ENCODE measurements at places on chromosomes 5 and 9.

DNA sequence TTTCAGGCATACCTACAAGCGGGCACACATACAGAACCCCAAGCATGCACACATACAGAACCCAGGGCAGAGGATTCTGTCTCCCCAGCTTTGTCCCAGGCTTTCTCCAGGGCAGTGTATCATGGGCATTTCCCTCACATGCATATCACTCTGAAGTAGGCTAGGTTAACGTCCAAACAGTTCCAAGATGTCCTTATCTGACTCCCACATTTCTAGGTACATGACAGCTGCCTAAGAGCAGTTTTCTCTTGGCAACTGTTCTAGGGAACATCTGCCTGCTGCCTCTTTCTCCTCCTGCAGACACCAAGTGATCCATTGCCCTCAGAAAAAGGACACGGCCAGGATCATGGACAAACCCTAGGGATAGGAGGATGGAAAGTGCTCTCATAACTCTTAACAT, 84.9 kb upstream of the NR3C1 start:
- DNase-seq: no peak

GRCh38 chr5:20231040-20231439, 243.0 kb upstream of the CDH18 start:
- DNase-seq: no peak

DNA sequence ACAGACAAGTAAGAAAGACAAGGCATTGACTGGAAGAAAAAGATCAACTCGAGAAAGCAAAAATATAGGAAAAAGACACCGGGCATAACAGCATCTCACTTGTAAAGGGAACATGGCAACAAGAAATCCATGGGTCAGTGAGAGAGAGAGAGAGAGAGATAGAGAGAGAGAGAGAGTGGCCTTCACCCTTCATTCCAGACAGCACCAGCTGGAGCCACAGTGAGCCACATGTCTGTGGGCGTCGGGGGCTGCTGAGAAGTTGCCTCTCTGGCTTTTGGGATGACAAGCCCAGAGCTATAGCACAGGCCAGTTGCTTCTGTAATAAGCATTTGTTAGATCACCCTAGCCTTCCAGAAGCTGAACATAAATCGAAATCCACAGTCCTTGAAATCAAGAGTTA, 20.3 kb upstream of the ENC1 start:
- DNase-seq: no peak

GRCh38 chr5:152380415-152381123, 24.5 kb downstream of the NMUR2 start:
- no peak for DNase-seq

DNA sequence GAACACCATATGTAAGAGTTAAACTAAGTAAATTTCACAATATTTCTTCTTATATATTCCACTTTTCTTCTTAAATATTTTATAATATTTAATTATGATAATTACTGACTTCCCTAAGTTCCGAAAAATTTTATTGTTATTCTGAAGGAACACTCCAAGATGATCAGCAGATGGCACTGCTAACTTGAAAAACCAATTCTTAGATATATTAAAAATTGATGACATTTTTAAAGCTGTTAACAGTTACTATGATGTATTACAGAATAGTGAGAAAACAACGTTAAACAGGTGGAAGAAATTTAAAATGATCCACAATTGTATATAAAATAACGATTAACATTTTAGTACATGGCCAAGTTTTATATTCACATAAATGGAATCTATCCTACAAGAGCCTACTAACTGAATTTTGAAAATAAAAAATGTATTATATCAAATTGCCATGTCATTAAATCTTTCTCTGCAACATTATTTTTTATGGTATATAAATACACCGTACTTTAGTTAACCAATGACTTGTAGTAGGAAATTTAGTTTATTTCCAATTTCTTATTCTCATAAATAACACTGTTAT, 30.1 kb upstream of the MUSK start:
- DNase-seq: peak; percentile 42

- DNase-seq: no peak
Observed at GRCh38 chr5:160097991-160098390, 21.3 kb downstream of the PWWP2A start.

- DNase-seq: no peak
Observed at GRCh38 chr9:14262827-14263226, 51.1 kb downstream of the NFIB start.

- DNase-seq: no peak
Observed at GRCh38 chr9:113532809-113533190, 69.3 kb downstream of the RGS3 start.

- DNase-seq: peak; percentile 93
Observed at GRCh38 chr5:149497357-149497756, 53.9 kb downstream of the CSNK1A1 start.

DNA sequence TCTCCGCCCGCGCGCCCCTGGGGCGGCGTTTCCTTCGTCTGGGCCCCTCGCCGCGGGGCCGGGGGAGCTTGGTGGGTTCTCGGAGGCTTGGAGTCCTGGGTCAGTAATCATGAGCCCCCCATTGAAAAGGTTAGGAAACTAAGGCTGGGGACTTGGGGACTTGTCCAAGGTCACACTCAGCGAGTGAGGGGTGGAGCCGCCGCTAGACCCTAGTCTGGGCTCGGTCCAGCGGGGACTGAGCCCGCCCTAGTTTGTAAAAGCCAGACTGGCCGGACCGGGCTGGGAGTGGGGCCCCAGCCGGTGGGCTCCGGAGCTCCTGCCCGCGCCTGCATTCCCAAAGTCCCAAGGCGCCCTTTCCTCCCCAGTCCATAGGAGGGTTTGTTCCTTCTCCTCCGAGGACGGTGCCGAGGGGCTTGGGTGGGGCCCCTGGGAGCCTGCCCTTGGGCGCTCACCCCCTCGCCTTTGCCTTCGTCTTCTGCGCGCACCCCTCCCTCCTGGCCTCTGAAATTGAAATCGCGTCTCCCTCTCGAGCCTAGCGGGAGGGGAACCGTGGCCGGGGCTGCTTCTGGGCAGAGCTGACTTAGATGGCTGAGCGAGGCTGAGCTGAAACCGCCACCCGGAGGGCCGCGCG, 995 bp downstream of the OLFM1 start:
- no peak for DNase-seq
